ENCODE measurements at places on chromosomes 1 and 21. TPM values are rescaled to one million over a fixed set of nuclear protein-coding genes. Genes with fewer than 3 reads are reported as not detected.

- DNase-seq, result peak; percentile 86
Measured at GRCh38 chr1:226872437-226872836, 2.0 kb downstream of the PSEN2 start.

- no peak for DNase-seq
Measured at GRCh38 chr1:230189341-230189740, 122.3 kb downstream of the GALNT2 start.

GRCh38 chr21:45336870-45337269, 49.2 kb upstream of the POFUT2 start:
- DNase-seq, result no peak

- DNase-seq, result no peak
Measured at GRCh38 chr21:36022427-36023091, 37.8 kb downstream of the SETD4 start.

- DNase-seq, result no peak
Measured at GRCh38 chr1:42733415-42734200, 6.4 kb downstream of the CLDN19 start.

DNA sequence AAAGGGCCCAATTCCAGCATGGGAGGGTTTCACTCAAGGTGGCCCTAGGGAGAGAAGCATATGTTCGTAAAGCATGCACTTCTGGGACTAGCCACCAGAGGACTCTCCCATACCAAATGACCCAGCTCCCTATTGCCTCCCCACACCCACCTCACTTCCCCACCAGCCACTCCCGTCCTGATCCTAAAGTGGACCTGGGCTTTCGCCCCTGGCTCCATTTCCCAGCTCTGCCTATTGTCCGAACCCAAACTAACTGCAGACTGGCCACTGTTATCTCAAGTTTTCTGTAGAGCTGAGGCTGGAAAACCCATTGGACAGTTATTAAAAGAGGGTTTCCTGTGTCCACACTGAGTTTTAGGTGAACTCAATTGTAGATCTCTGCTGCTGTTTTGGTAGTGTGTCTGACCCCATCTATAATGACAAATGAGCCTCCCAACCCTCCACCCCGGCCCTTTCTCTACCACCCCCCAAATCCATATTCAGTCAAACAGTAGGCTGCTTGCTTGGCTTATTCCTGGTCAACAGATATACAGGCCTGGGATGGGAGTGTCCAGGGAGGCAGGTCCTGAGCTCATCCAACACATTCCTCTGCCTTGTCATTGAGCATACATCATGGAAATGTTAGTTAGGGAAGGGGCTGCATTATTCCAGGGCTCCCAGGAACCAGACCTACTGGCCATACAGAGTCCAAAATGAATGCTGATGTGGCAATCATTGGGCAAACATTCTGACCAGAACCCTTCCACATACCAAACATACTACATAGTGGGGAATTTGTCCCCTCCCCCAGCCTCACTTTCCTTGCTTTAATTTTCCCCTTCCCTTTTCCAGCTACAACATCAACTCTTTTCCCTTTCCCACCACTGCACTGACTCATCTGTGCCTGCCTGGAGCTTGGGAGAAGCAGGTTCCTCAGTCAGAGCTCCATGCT, 59.2 kb downstream of the ABCA4 start:
- DNase-seq, result peak; percentile 96

DNA sequence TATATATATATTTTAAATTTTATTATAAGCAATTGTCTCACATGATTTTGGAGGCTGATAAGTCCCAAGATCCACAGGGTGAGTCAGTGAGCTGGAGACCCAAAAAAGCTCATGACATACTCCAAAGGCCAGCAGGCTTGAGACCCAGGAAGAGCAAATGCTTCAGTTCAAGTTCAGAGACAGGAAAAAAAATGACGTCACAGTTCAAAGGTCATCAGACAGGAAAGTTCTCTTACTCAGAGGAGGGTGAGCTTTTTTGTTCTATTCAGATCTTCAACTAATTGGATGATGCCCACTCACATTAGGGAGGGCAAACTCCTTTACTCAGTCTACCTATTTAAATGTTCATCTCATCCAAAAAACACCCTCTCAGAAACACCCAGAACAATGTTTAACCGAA, 18.2 kb downstream of the RXRG start:
- DNase-seq, result no peak

- no peak for DNase-seq
Measured at GRCh38 chr1:176540428-176540827, 77.5 kb downstream of the PAPPA2 start.

- no peak for DNase-seq
Measured at GRCh38 chr1:236638945-236639344, 34.6 kb upstream of the HEATR1 start.

DNA sequence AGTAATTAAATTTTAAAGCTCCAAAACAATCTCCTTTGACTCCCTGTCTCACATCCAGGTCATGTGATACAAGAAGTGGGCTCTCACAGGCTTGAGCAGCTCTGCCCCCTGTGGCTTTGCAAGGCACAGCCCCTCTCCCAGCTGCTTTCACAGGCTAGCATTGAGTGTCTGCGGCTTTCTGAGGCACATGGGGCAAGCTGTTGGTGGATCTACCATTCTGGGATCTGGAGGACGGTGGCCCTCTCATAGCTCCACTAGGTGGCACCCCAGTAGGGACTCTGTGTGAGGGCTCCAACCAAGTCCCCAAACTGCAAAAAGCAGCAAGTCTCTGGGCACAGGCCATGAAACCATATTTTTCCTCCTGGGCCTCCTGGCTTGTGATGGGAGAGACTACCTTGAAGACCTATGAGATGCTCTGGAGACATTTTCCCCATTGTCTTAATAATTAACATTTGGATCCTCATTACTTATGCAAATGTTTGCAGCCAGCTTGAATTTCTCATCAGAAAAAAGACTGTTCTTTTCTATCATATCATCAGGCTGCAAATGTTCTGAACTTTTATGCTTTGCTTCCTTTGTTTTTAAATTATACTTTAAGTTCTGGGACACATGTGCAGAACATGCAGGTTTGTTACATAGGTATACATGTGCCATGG, 554.1 kb upstream of the OLFM3 start:
- DNase-seq, result no peak

- no peak for DNase-seq
Measured at GRCh38 chr1:55287723-55288122, 72.6 kb upstream of the USP24 start.

DNA sequence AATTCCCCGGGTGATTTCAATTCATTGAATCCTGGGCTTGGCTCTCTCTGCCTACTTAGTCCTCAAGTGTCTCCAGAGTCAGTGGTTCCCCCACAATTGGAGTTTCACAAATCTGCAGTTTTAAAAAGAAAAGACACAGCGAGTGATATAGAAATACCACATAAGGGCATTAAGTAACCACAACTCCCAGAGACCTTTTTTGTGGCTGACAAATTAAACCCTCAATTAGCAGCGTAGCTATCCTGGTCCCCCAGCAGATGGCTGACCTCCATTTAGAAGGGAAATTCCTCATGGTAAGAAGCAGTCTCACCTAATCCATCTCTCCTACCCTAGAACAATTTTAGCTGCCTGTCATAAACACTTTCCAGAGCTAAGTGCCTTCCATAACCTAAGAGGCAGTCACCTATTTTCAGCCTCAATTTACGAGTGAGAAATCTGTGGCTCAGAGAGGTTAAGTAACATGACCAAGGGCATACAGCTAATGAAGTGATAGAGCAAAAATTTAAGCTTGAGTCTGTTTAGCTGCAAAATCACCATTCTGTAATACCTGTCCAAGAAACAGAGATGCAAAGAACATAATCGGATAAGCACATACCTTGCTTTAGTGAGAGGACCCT, 56.0 kb upstream of the NBPF3 start:
- DNase-seq, result no peak

DNA sequence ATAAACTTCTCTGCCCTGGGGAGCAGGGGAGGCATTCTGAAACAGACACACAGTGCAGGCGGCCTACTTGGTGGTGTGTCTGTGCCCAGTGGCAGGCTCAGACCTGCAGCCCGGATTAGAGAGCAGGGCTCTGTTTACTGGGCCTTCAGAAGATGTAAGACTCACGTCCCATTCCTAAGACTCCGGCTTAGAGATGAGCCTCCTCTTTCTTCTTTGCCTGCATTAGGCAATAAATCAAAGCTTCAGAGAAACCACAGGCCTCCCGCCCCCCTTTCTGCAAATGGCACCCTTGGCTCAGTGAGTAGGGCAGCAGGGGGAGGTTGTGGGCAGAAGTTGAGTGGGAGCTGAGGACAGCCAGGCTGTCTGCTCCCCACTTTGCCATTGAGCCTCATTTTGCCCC, 35.8 kb downstream of the LGR6 start:
- no peak for DNase-seq

GRCh38 chr1:180360333-180361075, 130.4 kb downstream of the LHX4 start:
- no peak for DNase-seq

- peak; percentile 53 for DNase-seq
Measured at GRCh38 chr1:175208773-175209492, 16.4 kb upstream of the KIAA0040 start.

DNA sequence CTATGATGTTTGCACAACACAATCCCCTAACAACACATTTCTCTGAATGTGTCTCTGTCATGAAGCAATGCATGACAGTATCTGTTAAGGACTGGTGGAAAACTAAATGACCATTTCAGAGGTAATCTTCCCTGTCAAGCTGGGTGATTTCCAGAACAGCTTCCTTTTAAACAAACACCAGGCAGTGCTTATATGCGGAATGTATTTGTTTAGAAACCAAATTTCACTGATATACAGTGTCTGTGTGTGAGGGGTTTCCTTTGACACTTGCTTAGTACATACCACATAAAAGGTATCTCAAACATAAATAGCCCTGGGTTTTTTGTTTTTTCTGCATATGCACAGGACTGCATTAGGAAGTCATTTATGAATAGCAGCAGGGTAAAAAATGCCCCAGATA, 95.6 kb downstream of the TGFBR3 start:
- peak; percentile 79 for DNase-seq

DNA sequence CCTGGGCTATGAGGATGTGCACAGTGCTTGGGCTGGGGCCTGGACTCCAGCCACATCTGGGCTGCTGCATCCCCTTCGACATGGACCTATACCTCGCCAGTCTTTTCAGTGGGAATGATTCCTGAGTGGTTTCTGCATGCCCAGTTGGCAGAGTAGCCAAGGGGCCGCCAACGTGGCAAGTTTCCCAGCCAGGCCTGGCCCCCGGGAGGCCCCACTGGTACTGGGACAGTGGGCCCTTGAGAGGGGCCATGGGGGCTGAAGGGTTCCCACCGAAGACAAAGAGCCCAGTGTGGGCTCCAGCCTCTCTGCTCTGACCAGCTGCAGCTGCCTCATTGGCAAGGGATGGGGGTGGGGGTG, 15.4 kb downstream of the RAP1GAP start:
- DNase-seq, result no peak

DNA sequence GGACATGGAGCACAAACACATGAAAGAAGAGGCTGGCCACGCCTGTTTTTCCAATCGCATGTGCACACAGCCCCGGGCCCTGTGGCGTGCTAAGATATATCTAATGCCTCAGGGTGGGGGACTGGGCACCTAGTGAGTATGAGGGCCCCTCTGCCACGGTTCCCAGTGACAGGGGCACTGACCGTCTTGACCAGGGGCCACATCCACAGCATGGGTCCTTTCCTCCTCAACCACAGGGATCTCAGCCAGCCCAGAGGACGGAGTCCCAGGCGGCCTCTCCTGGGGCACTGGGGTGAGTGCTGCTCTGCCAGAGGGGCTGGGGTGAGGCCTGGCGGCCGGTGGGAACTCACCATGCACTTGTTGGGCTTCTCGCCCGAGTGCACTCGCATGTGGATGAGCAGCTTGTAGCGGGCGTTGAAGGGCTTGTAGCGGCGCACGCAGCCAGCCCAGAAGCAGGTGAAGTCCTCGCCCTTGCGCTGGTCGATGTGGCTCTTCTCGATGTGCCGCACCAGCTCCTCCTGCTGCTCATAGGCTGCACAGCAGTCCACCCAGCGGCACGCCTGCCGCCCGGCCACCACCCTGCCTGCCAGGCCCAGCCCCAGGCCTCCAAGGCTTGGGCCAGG, 134.7 kb downstream of the DMRTB1 start:
- DNase-seq, result peak; percentile 20

GRCh38 chr1:66355756-66356155, 178.2 kb upstream of the SGIP1 start:
- no peak for DNase-seq

- DNase-seq, result peak; percentile 96
Measured at GRCh38 chr1:10429868-10430215, 391 bp upstream of the CENPS start.

DNA sequence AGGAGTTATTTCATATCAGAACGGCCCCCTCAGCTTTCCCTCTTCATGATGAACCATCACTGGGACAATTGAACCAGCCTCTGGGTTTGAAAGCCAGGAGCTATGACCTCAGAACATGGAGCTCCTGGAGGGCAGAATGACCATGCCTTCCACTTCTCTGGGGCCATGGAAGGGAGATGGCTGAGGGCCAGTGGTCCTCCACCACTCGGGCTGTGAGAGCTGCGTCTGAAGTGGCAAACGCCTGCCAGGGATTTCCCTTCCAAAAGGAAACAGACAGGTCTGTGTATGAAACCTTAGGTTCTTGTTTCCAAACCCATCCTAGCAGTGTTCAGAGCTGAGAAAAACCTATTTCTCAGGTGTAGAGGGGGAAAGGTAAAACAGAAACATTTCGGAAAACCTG, 22.5 kb downstream of the PKP1 start:
- no peak for DNase-seq

GRCh38 chr1:203011582-203011981, 4.4 kb downstream of the TMEM183A start:
- no peak for DNase-seq

- no peak for DNase-seq
Measured at GRCh38 chr1:233629305-233629935, 15.5 kb downstream of the KCNK1 start.

- DNase-seq, result no peak
Measured at GRCh38 chr1:35692317-35692716, 26.4 kb downstream of the C1orf216 start.

CFAP74 gene
- total RNA-seq, result not detected

FBXO2 gene
- total RNA-seq, result 2.2 TPM

KDF1 gene
- total RNA-seq, result not detected

USH2A gene
- total RNA-seq, result not detected

FAM72C gene
- 0.20 TPM for total RNA-seq

SHISAL2A gene
- not detected for total RNA-seq

TNFSF4 gene
- total RNA-seq, result 7.0 TPM

TAL1 gene
- total RNA-seq, result 58.1 TPM

GPATCH3 gene
- 10.3 TPM for total RNA-seq

GPR25 gene
- total RNA-seq, result not detected

MYBPH gene
- total RNA-seq, result not detected

HAO2 gene
- not detected for total RNA-seq

COL16A1 gene
- total RNA-seq, result 0.79 TPM
